BE2C (cell line): ENCODE measurements at places on chromosomes 5 and 9.

GRCh38 chr9:132367613-132368313, 13.0 kb upstream of the SETX start:
- no peak for DNase-seq

DNA sequence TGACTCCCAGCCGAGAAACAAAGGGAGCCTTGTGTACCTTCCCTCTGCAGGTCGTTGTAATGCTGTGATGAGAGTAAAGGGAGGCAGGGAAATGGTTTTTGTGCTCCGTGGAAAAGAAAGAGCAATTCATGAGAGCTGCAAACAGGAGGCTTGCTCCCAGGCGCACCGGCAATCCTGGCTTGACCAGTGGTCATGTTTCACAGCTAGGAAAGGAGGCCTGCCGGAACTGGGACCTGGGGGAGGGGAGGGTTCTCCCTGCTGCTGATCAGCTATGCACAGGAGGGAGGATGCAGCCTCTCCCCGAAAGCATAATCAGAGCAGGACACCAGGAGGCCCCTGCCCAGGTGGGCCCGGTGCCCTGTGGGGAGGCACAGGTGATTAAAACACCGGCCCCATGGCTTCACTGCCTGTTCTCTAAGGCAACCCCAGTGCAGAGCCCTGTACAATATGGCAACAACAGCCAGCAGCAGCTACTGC, 131.3 kb downstream of the ZDHHC21 start:
- DNase-seq: no peak

DNA sequence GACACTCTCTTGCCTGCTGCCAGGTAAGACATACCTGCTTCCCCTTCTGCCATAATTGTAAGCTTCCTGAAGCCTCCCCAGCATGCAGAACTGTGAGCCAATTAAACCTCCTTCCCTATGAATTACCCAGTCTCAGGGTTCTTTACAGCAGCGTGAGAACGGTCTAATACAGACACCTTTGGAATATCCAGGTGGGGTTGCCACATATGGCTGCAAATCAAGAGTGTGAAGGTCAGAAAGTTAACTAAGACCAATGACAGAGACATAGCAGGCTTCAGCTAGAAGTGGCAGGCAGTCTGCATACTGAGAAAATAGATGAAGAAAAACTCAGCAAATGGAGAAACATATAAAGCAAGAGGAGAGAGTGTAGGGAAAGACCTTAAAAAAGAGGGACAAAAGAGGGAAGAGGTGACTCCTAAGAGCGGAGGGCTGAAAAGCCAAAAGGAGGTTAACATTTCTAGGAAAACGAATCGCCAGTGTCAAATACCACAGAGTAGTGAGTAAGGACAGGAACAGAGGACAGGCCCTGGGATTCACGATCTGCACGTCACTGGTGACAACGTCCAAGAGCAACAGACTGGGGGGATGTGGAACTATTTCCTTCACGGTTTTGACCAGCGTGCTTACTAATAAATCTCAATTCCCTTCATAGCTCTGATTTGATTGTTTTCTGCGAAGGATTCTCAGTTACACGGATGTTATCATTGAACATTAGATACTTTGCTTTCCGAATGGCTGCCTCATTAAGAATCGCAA, 1.7 kb upstream of the ACO1 start:
- DNase-seq: no peak

DNA sequence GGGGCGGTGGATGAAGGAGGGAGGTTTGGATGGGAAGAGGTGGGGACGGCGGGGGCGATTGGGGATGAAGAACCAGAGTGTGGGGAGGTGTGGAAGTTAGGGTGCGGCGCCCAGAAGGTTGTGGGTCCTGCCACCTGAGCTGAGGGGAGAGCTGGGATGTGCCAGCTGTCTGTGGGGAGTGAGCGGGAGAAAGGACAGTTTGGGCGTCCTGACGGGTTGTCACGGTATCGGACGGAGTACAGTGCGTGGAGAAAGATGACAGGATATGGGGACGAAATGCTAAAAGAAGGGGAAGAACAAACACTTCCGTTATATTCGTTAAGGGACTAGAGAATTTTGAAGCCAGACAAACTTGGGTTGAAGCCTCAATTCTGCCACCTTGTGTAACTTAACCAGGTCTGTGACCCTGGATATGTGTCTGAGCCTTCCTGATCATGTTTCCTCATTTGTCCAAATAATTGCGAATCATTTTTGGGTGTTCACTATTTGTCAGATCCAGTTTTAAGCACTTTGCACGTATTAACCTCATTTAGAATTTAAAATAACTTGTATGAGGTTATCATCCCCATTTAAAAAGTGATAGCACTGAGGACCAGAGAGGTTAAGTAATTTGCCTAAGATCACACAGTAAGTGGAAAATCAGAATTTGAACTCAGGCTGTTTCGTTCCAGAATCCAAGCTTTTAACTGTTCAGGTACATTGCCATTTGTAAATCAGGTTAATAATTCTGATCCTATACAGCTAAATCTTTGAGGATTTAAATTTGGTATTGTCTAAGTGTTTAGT, 689 bp downstream of the CNTRL start:
- no peak for DNase-seq

DNA sequence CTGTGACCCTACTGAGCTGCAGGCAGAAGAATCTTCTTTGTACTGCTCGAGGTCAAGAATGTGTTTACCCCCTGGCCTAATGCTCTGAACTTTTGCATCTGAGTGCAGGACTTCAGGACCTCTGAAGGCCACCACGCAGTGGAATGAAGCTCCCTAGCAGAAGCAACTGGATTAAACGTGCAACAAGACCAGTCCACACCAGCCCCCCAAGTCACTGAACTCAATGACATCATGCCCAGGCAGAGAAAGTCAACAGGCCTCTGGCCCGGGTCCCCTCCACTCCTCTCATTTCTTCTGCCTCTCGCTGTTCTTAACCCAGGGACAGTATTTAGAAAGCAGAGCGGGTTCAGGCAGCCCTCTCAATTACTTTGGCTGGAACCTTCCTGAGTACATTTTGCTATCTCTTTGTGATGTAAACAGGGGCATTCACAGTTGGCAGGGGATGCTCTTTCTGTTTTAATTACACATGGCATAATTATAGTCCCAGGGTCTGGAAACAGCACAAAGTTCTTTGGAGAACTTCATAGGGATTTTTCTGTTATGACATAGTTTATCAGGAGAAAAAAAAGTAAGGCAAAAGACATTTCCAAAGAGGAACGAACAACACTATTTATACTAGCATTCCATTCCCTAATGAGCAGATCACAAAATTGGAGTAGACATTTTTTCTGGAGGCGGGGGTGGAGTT, 108.2 kb upstream of the SPATA31D4 start:
- no peak for DNase-seq

DNA sequence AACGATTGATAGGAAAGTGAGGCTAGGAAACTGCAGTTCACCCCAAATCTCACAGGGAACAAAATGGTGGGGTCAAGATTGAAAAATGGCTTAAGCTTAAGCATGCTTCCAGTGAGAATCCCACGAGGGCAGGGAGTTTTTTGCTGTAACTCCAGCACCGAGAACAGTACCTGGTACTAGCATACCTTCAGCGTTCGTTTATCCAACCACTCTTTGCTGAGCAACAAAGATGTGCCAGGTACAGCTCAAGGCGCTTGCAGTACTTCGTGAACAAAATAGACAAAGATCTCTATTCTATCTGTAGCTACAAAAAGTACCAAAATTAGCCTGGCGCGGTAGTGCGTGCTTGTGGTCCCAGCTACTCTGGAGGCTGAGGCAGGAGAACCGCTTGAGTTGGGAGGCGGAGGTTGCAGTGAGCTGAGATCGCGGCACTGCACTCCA, 778 bp upstream of the PPP6C start:
- no peak for DNase-seq

GRCh38 chr5:173878224-173878967, 9.8 kb upstream of the CPEB4 start:
- DNase-seq: no peak

GRCh38 chr5:10679336-10679988, 81.6 kb downstream of the DAP start:
- no peak for DNase-seq
